ENCODE measurements at places on chromosomes 12 and 14. TPM values are rescaled to one million over a fixed set of nuclear protein-coding genes. Genes with fewer than 3 reads are reported as not detected.

DNA sequence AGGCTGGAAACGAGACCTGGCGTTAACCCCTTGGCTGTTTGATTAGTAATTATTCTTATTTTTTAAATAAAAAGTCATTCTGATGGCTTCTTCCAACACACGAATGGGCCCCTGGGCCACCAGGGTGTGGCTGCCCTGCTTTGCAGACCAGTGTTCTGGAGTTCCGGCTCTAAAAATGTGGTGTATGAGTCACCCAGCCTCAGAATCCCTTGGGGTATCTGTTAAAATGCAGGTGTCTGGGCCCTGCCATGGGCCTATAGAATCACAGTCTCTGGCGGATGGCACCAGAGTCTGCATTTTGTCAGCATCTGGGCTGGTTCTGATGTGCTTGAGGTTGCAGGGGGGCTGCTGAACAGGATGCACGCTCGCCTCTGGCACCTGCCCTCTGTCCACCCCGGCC is 2.5 kb upstream of the PSMC1 start:
- DNase-seq, result no peak

DNA sequence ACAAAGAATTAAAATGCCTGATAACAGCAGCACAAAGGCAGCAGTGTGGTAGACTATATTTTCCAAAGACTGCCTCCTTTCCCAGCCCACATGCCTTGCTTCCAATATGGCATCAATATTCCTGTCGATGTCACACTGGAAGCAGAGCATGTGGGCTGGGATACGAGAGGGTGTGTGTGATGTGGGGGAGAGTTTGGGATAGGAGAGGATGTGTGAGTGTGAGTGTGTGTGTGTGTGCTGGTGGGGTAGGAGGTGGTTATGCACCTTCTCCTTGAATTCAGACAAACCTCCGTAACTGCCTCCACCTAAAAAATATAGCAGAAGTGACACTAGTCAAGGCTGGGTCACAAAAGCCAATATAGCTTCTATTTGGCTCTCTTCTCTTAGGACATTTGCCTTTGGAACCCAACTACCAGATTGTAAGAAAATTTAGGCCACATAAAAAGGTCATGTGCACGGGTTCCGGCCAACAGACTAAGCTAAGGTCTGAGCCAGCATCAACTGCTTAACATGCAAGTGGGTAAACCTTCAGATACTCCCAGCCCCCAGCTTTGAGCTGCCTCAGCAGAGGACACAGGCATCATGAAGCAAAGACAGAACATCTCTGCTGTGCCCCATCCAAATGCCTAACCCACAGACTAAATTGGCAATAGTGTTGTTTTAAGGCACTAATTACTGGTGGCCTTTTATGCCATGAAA is 29.5 kb downstream of the SPPL3 start:
- no peak for DNase-seq

DNA sequence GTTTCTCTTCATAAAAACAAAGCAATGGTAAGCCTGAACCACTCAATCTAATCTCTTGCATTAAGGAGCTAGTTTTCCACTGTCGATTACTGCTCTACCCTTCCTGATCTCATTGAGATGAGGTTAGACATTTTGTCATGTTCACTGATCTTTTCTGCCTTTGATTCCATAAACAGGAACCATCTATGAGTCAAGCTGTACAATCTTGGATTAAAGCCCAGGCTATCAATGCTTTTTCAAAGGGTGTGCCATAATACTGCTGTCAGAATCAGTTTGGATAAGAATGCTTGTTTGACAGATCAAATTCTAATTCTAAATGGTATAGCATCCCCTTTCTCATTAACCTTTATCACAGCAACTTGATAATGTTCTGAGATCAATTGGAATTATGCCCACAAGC is 16.1 kb downstream of the GRIP1 start:
- no peak for DNase-seq

- no peak for DNase-seq
These were observed 305.8 kb upstream of the CLEC14A start for GRCh38 chr14:38561657-38562056.

- no peak for DNase-seq
These were observed 44.5 kb downstream of the MAP1LC3B2 start for GRCh38 chr12:116603546-116604177.

- no peak for DNase-seq
These were observed 28.3 kb downstream of the C12orf75 start for GRCh38 chr12:105358789-105359188.

Gene PTPRB
- total RNA-seq, result 27.9 TPM

Measured in mucosa of descending colon (tissue), 3 donors.